ENCODE measurements at places on chromosomes 12 and 14. TPM values are rescaled to one million over a fixed set of nuclear protein-coding genes. Genes with fewer than 3 reads are reported as not detected.

The KRT6A gene
- total RNA-seq: not detected

The KRT77 gene
- not detected for total RNA-seq

The VDR gene
- 108 TPM for total RNA-seq

The FAM181A gene
- total RNA-seq: not detected

The ANKS1B gene
- 0.19 TPM for total RNA-seq

The VRTN gene
- total RNA-seq: not detected

The SIX6 gene
- not detected for total RNA-seq

The KRT74 gene
- total RNA-seq: not detected

The ARG2 gene
- total RNA-seq: 11.9 TPM

The DNAJC22 gene
- total RNA-seq: not detected

The PGF gene
- not detected for total RNA-seq

The TAS2R43 gene
- total RNA-seq: 0.64 TPM

DNA sequence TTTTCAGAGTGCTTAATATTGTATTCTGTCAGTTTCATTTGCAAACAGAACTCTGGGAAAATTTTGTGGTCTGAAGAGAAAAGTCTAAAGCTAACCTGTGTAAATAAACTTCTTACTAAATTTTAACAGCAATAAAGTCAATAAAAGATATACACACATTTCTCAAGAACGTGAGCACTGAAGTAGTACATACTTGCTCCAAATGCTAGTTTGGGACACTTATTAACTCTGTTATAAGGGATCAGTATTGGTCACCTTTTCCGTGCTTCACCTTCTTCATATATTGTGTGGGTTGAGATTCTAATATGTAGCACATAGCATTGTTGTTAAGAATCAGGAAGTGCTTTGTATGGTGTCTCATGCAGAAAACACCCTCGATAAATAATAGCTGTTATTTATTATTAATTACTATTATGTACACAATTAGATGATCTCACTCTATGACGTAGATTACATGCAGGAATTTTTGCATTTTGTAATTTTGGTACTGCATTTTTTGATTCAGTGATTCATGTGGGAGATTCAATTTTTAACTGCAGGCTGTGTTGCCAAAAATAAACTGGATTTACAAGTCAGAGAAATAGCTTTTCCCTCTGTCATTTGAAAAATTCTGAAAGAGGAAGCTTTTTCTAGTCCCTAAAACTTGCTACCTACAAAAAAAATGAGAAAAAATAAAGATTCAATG, 300.9 kb downstream of the ACSS3 start:
- H3K36me3 ChIP-seq: no peaks in the 10 kb centered on the region
- no peak overlapping the region for H3K4me3 ChIP-seq
- H3K27ac ChIP-seq: no peak overlapping the region

GRCh38 chr14:22861651-22862050, 9.9 kb upstream of the LRP10 start:
- H3K27me3 ChIP-seq: peaks cover 3% of the 10 kb centered on the region
- DNase-seq: no peak
- no peak overlapping the region for H3K27ac ChIP-seq

GRCh38 chr14:49766839-49767238, 1.1 kb upstream of the KLHDC2 start:
- DNase-seq: no peak
- H3K36me3 ChIP-seq: peaks cover 3% of the 10 kb centered on the region
- no peaks in the 10 kb centered on the region for H3K27me3 ChIP-seq
- H3K27ac ChIP-seq: peak overlapping the region; percentile 98
- peak overlapping the region; percentile 96 for H3K4me3 ChIP-seq

DNA sequence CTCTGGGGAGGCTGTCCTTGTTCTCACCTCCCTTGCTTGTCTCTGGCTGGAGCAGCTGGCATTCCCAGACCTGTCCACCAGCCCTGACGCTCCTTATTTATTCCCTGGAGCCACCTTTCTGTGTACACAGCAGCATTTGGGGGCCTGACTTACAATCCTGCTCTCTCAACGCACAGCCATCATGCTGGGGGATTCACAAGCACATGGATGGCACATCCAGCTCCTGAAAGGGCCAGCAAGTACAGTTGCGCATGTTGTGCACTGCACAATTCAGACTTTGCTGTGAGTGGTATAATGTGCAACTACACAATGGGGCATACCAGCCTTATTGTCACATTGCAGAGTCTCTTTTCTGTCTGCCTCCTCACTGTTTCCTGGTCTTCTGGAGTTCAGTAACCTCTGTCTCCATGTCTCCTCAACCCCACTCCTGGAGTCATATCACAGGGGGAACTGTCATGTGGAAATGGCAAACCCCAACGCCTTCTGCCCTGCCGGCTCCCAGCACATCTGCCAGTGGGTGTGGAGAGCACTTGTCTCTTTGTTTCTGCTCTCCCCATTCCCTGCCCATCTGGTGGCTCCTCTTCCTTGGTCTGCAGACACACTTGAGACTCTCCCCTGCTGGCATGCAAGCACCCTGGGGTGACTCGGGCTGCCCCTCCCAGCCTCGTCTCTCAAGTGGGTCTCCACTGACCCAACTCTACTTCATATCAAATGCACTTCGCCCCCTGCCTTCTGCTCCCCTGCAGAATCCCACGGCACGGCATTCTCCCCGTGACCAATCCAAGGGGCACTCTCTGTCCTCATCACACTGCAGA, 41.2 kb upstream of the MEG3 start:
- no peak for DNase-seq
- no peak overlapping the region for H3K27ac ChIP-seq

DNA sequence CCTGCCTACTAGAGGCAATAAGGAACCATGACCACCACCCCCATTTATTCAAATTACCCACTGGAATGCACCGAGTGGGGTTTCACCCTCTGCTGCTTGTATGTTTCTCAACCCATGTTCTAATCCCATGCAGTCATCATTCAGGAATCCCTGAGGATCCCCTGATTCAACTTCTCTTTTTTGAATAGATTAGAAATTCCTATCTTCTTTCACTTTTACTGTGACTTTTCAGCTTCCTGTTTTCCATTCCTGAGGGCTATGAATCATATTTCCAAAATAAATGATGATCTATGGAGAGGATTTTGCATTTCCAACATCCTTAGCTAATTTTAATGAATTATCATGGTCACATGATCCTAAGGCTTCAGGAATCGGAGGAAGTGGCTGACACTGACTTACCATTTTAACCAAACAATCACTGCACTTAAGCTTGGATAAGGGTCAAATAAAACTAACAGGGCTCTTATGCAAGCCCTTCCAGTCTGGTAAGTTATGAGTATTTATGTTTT, 19.4 kb upstream of the P2RX4 start:
- no peaks in the 10 kb centered on the region for H3K36me3 ChIP-seq
- no peak for DNase-seq
- H3K4me1 ChIP-seq: no peaks in the 10 kb centered on the region
- no peak overlapping the region for H3K27ac ChIP-seq
- H3K27me3 ChIP-seq: no peaks in the 10 kb centered on the region

DNA sequence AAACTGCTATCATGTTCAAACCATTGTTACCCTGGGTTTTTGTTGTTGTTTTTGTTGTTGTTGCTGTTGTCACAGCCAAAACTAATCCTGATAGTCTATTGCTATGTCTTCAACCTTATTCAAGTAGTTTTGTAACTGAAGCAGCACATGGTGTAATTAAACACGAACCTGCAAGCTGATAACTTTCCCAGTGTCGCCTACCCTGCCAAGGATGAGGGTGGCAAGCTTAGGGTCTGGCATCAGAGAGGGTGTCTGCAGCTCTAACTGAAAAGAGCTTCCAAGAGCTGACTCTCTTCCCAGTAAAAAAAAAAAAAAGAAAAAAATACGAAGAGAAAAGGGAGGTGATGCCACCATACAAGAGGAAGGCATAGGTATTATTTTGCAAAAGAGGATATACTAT, 86.3 kb upstream of the BCL2L14 start:
- no peaks in the 10 kb centered on the region for H3K27me3 ChIP-seq
- H3K27ac ChIP-seq: no peak overlapping the region

- H3K27ac ChIP-seq: peak within 1 kb of the TSS; percentile 15
- H3K4me3 ChIP-seq: peak within 1 kb of the TSS; percentile 61
- peaks cover 5% of the 10 kb centered on the region for H3K4me1 ChIP-seq
- no peaks in the 10 kb centered on the region for H3K36me3 ChIP-seq
- peaks cover 11% of the 10 kb centered on the region for H3K27me3 ChIP-seq
Measured at GRCh38 chr14:90815822-90816662, at the start of gene TTC7B. TTC7B (minus strand) TSS chr14:90816430; CDS start chr14:90816295, 135 bp downstream.

- peak; percentile 60 for DNase-seq
- no peak overlapping the region for H3K4me3 ChIP-seq
- H3K36me3 ChIP-seq: no peaks in the 10 kb centered on the region
- no peaks in the 10 kb centered on the region for H3K4me1 ChIP-seq
Measured at GRCh38 chr14:86057018-86057667, 527.2 kb downstream of the FLRT2 start.

DNA sequence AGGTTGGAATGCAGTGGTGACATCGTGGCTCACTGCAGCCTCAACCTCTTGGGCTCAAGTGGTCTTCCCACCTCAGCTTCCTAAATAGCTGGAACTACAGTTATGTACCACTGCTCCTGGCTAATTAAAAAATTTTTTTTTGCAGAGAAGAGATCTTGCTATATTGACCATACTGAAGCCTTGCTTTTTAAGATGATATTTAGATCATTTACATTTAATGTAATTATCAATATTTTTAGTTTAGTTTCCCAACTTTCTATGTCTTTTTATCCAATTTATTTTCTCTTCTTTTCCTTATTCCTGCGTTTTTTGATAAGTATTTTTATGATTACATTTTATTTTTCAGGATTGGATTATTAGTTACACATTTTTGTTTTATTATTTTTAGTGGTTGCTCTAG, 340.1 kb downstream of the APAF1 start:
- no peak overlapping the region for H3K4me3 ChIP-seq
- DNase-seq: no peak
- H3K27ac ChIP-seq: no peak overlapping the region
- H3K36me3 ChIP-seq: no peaks in the 10 kb centered on the region
- no peaks in the 10 kb centered on the region for H3K4me1 ChIP-seq

- H3K27me3 ChIP-seq: no peaks in the 10 kb centered on the region
- DNase-seq: peak; percentile 75
- peaks cover 62% of the 10 kb centered on the region for H3K4me1 ChIP-seq
Measured at GRCh38 chr12:53217051-53217930, 10.2 kb upstream of the ITGB7 start.

- H3K27me3 ChIP-seq: peaks cover 3% of the 10 kb centered on the region
- no peak overlapping the region for H3K4me3 ChIP-seq
- no peaks in the 10 kb centered on the region for H3K4me1 ChIP-seq
- no peak for DNase-seq
Measured at GRCh38 chr12:117912756-117913155, 56.0 kb downstream of the KSR2 start.

GRCh38 chr12:75656210-75656609, 144.8 kb upstream of the KRR1 start:
- H3K27me3 ChIP-seq: peaks cover 8% of the 10 kb centered on the region
- H3K36me3 ChIP-seq: no peaks in the 10 kb centered on the region
- no peak overlapping the region for H3K27ac ChIP-seq
- DNase-seq: no peak
- peaks cover 14% of the 10 kb centered on the region for H3K4me1 ChIP-seq
- no peak overlapping the region for H3K4me3 ChIP-seq

DNA sequence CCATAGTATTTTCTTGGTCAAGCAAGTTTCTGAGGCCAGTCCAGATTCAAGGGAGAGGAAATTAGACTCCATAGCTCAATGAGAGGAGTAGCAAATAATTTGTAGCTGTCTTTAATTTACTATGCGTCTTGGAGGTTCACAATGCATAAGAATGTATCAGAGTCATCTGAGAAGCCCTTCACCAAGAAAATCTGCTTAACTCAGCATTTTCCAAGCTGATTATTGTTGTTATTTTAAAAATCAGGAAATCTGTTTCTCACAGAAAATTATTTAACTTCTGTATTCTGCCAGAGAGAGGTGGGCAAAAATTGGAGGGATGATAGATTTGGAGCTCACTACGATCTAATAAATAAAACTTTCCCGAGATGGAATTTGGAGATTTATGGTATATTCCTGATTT, 72.0 kb downstream of the SMOC1 start:
- H3K4me1 ChIP-seq: no peaks in the 10 kb centered on the region
- H3K27ac ChIP-seq: no peak overlapping the region

- H3K27ac ChIP-seq: peak overlapping the region; percentile 90
- peaks cover 32% of the 10 kb centered on the region for H3K4me1 ChIP-seq
- H3K4me3 ChIP-seq: peak overlapping the region; percentile 89
- no peaks in the 10 kb centered on the region for H3K27me3 ChIP-seq
- H3K36me3 ChIP-seq: no peaks in the 10 kb centered on the region
Measured at GRCh38 chr12:45214749-45215418, 1.0 kb upstream of the ANO6 start.

DNA sequence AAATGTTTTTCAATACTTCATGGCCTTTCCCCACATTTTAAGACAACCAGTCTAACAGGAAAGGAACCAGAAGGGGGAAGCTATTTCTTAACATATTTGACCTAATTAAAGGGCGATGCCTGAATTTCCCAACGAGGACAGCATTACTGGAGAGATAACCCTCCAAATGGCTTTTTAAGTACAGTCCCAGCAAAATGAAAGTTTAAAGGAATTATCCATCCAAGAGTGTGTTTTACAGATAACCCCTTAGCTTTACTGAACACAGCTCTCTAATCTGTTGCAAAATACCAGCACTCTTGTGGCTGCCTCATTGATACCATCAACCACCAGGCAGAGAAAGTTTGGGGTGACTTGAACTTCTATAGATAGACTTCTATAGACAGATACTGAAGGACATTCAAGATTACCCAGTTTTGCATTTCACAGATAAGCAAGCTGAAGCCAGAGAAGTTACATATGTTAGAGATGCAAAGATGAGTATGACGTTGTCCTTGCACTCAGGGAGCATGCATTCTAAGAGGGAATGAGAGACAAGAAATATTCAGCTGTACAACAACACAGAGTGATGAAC, 41.3 kb upstream of the DUSP6 start:
- no peak for DNase-seq
- H3K4me3 ChIP-seq: no peak overlapping the region

DNA sequence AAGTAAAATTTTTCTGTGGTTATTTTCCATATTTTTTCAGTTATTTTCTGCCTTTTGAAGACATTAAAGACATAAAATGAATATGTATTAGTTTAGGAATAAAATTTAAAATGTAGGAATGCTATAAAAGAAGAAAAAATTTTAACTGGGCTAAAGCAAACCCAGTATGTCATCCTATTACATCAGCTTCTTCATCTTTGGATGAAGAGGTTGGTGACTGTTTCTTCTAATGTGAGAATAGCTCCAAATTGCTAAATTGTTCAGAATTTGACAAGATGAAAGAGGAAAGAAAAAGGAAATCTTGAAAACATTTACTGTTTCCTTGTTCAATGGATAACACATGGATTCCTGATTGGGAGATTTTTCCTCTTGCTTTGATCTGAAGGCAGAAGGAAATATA, 52.7 kb upstream of the PZP start:
- H3K27ac ChIP-seq: no peak overlapping the region
- no peak overlapping the region for H3K4me3 ChIP-seq
- no peaks in the 10 kb centered on the region for H3K27me3 ChIP-seq
